ENCODE measurements at places on chromosomes 13 and 19. TPM values are rescaled to one million over a fixed set of nuclear protein-coding genes. Genes with fewer than 3 reads are reported as not detected.

GRCh38 chr19:46648060-46648960 is 12.3 kb upstream of the GNG8 start:
- peaks cover 13% of the 10 kb centered on the region for H3K27me3 ChIP-seq
- no peaks in the 10 kb centered on the region for H3K4me1 ChIP-seq
- no peak overlapping the region for H3K27ac ChIP-seq
- peaks cover 6% of the 10 kb centered on the region for H3K36me3 ChIP-seq
- no peak for DNase-seq

IER2 gene
- total RNA-seq = 92.3 TPM

- H3K27me3 ChIP-seq = no peaks in the 10 kb centered on the region
- DNase-seq = peak; percentile 99
- H3K27ac ChIP-seq = peak overlapping the region; percentile 69
Measured at GRCh38 chr19:40603389-40604170, 2.4 kb downstream of the LTBP4 start.

GRCh38 chr13:114212158-114212495 is 22.6 kb upstream of the CDC16 start:
- H3K4me3 ChIP-seq = no peak overlapping the region
- no peaks in the 10 kb centered on the region for H3K4me1 ChIP-seq
- peaks cover 38% of the 10 kb centered on the region for H3K27me3 ChIP-seq
- DNase-seq = no peak
- no peak overlapping the region for H3K27ac ChIP-seq

DNA sequence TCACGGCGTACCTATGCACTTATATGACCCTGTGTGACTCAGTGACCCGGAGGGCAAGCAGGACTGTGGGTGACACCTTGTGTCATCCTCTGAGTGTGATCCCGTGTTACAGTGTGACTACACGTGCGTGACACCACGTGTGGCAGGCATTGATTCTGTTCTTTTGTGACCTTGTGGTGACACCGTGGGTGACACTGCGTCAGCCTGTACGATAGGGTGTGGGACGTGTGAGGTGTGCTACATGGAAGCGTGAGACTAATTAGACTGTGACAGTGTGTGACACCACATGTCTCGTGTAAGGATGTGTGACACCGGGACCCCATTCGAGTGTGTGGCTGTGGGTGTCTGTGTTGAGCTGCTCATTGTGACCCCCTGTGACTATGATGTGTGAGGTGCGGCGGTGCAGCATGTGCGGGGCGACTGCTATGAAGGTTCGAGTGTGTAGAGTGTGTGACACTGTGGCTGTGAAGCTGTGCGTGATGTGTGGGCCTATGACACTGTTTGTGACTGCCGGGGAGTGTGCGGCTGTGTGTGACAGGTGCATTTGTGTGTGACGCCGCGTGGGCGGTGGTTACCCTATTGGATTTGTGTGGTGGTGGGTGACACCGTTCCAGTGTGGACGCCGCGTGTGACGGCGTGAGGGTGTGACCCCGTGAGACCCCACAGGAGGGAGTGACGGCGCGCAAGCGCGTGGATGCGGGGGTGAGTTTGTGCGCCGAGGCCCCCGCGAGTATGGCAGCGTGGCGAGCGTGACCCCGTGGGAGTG is 399 bp upstream of the SPTBN4 start:
- H3K27me3 ChIP-seq = no peaks in the 10 kb centered on the region
- H3K4me1 ChIP-seq = peaks cover 19% of the 10 kb centered on the region
- H3K36me3 ChIP-seq = peaks cover 7% of the 10 kb centered on the region
- no peak for DNase-seq
- peak overlapping the region; percentile 92 for H3K27ac ChIP-seq

PEG3 gene
- not detected for total RNA-seq

- DNase-seq = no peak
- H3K36me3 ChIP-seq = no peaks in the 10 kb centered on the region
- H3K27ac ChIP-seq = no peak overlapping the region
- H3K27me3 ChIP-seq = no peaks in the 10 kb centered on the region
- H3K4me3 ChIP-seq = no peak overlapping the region
- no peaks in the 10 kb centered on the region for H3K4me1 ChIP-seq
Measured at GRCh38 chr19:57161985-57162539, 5.2 kb downstream of the DUXA start.

DNA sequence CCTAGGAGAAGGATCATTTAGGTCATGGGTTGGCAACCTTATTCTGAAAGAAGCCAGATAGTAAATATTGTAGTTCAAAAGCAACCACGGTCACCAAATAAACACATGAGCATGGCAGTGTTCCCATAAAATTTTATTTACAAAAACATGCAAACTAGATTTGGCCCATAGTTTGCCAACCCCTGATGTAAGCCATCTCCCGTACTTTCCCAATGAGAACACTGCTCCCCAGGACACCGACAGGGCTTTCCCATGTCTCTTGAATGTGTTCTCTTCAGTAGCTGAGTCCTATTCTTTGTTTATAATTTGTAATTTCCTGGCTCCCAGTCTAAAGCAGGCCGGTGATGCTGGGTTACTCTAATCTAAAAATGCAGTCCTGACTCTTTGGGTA is 239.6 kb downstream of the LHFPL6 start:
- H3K27ac ChIP-seq = no peak overlapping the region
- no peak overlapping the region for H3K4me3 ChIP-seq
- no peaks in the 10 kb centered on the region for H3K36me3 ChIP-seq
- H3K27me3 ChIP-seq = no peaks in the 10 kb centered on the region
- H3K4me1 ChIP-seq = peaks cover 7% of the 10 kb centered on the region
- DNase-seq = no peak

RXFP2 gene
- total RNA-seq = not detected

CRB3 gene
- 15.6 TPM for total RNA-seq

ING1 gene
- total RNA-seq = 7.4 TPM

DNA sequence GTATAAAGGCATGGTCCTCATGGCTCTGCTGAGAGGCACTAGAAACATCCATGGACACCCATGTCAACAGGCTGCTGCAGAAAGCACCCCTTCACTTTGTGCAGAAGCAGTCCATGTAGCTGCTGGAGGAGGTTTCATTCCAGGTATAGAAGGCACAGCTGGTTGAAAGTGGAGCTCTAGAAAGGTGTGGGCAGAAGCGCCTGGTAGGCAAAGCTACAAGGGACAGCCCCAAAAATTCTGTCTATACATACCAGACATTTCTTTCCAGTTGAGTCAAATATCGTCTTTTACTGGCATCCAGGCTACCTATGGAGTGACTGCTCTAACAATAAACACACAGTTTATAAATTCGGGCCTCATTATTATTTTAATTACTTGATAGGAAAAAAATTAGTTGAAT is 129.3 kb downstream of the ENOX1 start:
- DNase-seq = no peak
- no peaks in the 10 kb centered on the region for H3K27me3 ChIP-seq
- H3K36me3 ChIP-seq = no peaks in the 10 kb centered on the region
- H3K4me1 ChIP-seq = no peaks in the 10 kb centered on the region
- no peak overlapping the region for H3K4me3 ChIP-seq
- no peak overlapping the region for H3K27ac ChIP-seq

CCDC70 gene
- not detected for total RNA-seq

GRCh38 chr19:39031368-39032062 is 834 bp downstream of the FBXO27 start:
- H3K4me3 ChIP-seq = peak overlapping the region; percentile 75
- H3K4me1 ChIP-seq = no peaks in the 10 kb centered on the region
- DNase-seq = peak; percentile 96
- H3K36me3 ChIP-seq = no peaks in the 10 kb centered on the region
- H3K27ac ChIP-seq = no peak overlapping the region

DNA sequence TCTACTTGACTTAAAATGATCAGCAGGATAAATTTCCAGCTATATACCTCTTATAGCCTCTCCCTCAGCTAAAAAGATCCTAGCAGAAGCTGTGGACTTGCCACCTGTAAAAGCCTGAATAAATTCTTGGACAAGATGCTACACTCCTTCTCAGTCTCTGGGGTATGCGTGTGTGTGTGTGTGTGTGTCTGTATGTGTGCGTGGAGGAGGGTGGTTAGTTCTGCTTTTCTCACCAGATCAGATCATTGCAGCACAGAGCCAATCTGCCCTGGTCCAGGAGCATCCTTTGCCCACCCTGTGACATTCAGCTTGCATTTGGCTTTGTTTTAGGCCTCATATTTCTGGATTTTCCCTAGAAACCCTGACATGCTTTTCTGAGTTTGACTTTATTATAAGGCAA is 438.3 kb downstream of the RFC3 start:
- no peaks in the 10 kb centered on the region for H3K27me3 ChIP-seq
- no peaks in the 10 kb centered on the region for H3K36me3 ChIP-seq
- no peak overlapping the region for H3K27ac ChIP-seq

NCAN gene
- not detected for total RNA-seq

PCDH17 gene
- total RNA-seq = not detected

DNA sequence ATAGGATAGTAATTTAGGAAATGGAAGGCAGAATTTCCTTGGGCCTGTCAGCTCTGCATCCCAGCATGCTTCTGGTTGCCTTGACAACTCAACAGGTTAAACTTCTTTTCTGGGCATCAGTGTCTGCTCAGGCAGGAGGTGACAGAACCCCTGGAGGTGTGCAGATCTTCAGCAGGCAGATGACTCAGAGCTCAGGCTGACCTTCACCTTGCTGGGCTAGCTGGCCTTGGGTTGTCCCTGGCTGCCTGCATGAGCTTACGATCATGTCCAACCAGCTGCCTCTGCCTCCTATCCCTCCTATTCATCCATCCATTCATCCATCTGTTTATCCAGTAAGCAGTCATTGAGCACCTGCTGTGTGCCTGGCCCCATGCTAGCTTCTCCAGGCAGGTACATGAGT is 81.2 kb upstream of the KCTD15 start:
- no peaks in the 10 kb centered on the region for H3K36me3 ChIP-seq
- no peak overlapping the region for H3K27ac ChIP-seq
- no peak for DNase-seq
- H3K4me1 ChIP-seq = no peaks in the 10 kb centered on the region

- no peak overlapping the region for H3K27ac ChIP-seq
- no peaks in the 10 kb centered on the region for H3K36me3 ChIP-seq
- no peaks in the 10 kb centered on the region for H3K27me3 ChIP-seq
- no peak for DNase-seq
Measured at GRCh38 chr13:73119612-73120011, 60.8 kb downstream of the KLF5 start.

DNA sequence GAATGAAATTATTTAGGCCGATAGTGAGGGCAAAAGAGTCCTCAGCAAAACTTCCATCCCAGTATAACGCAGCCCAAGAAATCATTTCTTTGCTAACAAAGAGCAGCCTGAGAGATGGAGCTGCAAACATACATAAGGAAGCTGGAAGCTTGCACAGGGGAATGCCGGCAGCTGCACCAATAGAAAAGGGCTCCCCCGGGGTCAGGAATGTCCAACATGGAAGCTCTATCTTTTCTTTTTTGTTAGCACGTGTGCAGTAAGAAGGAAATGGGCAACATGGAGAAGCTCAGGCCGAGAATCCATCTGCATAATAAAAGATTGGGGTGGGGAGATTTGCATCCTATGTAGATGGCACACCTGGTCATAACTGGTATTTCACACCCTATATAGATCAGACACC is 1363.5 kb upstream of the PCDH20 start:
- peaks cover 12% of the 10 kb centered on the region for H3K27me3 ChIP-seq
- no peak overlapping the region for H3K4me3 ChIP-seq
- no peaks in the 10 kb centered on the region for H3K36me3 ChIP-seq
- no peaks in the 10 kb centered on the region for H3K4me1 ChIP-seq
- no peak for DNase-seq

GRCh38 chr19:16446108-16446723 is 25.6 kb downstream of the EPS15L1 start:
- H3K4me3 ChIP-seq = no peak overlapping the region
- peaks cover 22% of the 10 kb centered on the region for H3K4me1 ChIP-seq
- no peak overlapping the region for H3K27ac ChIP-seq
- no peak for DNase-seq
- H3K36me3 ChIP-seq = peaks cover 21% of the 10 kb centered on the region

NLRP12 gene
- not detected for total RNA-seq

Measured in MCF 10A (cell line).